Activated effector memory CD4-positive, alpha-beta T cell treated with Interleukin-2 at 50 U/mL for 16 hours (primary cell): ENCODE measurements at places on chromosomes 7 and 10.

DNA sequence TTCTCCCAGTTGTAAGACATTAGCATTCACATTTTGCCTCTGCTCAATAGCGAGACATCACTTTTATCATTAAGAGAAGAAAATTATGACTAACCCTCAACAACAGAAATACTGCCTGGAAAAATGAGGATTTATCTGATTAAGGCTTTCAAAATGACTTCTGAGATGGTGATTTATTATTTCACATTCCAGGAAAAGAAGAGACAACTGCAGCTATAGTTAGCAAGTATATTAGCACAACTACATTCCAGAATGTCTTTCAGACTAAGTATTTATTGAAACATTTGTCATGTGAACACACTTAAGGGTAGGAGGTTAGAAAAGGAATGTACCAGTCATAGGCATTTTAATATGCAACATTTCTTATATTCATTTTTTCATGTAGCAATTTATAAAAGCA is 162.0 kb downstream of the IQUB start:
- DNase-seq = no peak

DNA sequence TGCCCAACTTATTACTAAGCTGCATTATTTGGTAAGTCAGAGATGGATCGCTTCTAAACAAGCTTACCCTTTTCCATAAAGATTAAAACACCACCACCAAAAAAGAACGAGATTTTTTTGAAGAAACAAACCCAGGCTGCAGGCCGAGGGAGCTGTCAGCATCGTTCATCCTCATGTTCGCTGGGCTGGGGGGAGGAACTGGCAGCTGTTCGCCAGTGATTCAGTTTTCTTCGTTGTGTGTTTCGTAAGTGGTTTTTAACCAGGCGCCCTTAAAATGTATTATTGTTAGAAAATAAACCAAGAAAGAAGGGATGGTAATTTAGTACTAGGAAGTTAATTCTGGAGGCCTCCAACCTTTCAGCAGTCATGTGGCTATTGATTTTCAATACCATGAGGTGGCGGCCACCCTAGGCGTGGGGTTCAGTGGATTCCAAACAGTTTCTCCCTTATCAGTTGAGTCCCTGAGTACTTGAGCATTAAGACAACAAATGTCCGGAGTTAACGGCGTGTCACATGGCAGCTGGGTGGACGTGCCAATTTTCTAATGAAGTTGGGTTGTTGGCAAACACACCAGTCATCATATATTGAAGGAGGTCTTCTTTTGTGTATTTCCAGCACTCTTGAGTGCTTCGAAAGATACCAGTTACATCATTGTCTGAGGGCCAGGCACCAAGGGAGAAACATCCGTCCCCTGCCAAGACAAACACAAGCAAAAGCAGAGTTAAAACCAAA is 173.2 kb downstream of the EBF3 start:
- DNase-seq = no peak

GRCh38 chr10:110471566-110472139 is 26.1 kb upstream of the DUSP5 start:
- no peak for DNase-seq

- DNase-seq = no peak
These were observed 24.4 kb upstream of the CDC14C start for GRCh38 chr7:48899932-48900331.

- no peak for DNase-seq
These were observed 423.2 kb upstream of the PCDH15 start for GRCh38 chr10:55224007-55224781.

- DNase-seq = no peak
These were observed 26.6 kb downstream of the GNG11 start for GRCh38 chr7:93948106-93948505.

DNA sequence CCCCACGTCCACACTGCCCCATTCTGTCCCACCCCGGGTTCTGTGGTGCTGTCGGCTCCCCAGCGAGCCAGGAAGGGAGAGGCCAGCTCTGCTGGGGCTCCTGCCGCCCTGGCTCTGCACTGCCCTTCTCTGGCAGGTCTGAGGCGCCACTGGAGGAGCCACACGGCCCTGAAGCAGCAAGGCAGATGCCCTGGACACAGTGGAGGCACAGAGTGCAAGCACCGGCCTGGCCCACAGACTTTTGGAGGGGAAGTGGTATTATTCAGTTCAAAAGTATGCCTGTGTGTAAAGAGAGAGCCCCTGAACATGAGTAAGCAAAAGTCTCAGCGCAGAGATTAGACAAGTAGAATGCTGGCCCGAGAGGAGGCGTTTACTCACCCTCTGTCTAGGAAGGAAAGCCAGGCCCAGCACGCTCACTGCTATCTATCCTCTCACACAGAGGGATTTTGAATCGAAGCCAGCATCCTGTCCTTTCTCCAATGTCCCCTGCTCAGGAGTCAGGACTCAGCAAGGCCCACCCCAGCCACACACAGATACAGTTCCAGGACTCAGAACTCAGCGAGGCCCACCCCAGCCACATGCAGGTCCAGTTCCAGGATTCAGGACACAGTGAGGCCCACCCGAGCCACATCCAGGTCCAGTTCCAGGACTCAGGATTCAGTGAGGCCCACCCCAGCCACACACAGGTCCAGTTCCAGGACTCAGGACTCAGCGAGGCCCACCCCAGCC is 115.0 kb downstream of the EGFR start:
- no peak for DNase-seq

- DNase-seq = no peak
These were observed 271.8 kb downstream of the ABCA13 start for GRCh38 chr7:48443051-48443450.

- DNase-seq = no peak
These were observed 79.5 kb upstream of the PCBD1 start for GRCh38 chr10:70967591-70968587.

DNA sequence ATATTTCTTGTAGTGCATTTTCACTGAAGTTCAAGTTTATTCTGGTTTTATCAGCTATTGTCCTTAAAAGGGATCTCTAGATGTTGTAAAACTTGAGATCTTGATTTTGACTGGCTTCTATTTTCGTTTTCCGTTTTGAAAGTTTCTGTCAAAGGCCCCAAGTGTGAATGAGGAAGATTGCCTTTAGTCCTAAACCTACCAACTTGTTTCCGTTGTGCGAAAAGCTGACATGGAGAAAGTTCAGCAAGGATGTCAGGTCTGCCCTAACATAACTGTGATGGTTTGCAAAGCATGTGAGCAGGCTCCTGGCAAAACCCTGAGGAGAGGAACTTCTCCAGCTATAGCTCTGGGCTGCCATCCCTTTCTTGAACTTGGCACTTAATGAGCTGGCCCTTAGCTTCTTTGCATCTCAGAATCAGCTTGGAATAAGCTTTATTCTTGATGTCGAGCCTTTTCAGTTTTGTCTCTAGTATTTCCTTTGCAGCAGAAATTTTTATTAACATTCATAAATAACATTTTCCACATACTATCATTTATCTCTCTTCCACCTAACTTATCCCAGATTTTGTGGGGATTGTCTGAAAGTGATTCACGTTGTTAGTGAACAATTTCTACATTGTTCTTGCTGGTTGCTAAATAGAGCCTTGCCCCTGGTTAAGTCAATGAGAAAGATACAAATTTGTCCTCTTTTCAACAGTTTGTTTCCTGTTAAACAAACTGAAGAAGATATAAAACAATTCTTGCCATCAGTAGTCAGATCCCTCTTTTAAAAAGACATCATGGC is 559.4 kb downstream of the SUGCT start:
- no peak for DNase-seq

GRCh38 chr10:24556750-24557742 is 166.6 kb downstream of the ARHGAP21 start:
- no peak for DNase-seq

DNA sequence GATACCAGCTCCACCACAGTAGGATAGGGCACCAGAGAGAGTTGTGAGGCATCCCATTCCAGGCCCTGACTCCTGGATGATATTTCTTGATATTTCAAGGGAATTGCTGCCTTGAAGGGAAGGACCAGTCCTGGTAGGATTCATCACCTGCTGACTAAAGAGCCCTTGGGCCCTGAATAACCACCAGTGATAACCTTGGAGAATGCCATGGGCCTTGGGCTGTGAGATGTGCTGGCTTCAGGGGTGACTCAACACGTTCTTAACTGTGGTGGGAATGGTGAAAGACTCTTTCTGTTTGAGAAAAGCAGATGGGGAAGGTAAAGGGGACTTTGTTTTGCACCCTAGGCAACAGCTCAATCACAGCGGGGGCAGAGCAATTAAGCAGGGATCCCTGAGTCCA is 21.4 kb upstream of the ASZ1 start:
- no peak for DNase-seq

DNA sequence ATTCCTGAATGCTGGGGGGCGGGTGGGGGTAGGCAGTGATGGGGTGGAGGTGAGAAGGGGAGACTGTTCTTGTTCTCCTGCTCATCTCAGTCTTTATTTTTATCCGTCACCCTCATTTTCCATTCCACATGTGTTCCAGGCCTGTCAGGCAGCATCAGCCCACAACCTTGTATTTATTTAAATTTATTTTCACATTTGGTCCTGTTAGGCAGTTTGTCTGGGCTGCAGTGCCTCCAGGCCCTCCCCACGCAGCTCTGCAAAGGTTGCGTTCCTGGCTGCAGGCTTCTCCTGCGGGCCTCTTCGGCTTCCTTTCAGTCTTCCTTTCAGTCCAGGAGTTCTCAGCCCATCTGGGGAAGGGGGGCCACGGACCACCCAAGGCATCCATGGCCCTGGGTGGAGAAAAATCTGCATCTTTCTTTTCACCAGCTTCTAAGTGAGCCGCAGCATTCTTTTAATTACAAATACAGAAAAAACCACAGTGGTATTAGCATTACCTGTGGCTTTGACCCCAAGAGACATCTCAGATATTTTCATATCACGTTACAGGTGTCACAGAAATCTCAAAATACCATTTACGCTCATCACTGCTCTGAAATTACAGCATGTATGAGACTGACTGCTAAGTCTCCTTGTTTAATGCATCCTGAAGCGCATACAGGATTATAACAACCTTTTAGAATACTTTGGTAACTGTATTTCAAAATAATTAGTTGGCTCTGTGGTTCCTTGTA is 94.0 kb downstream of the C10orf105 start:
- DNase-seq = no peak

- DNase-seq = no peak
These were observed 599.6 kb upstream of the POT1 start for GRCh38 chr7:125529249-125529648.

GRCh38 chr10:53528974-53529373 is 756.4 kb upstream of the MBL2 start:
- DNase-seq = no peak

DNA sequence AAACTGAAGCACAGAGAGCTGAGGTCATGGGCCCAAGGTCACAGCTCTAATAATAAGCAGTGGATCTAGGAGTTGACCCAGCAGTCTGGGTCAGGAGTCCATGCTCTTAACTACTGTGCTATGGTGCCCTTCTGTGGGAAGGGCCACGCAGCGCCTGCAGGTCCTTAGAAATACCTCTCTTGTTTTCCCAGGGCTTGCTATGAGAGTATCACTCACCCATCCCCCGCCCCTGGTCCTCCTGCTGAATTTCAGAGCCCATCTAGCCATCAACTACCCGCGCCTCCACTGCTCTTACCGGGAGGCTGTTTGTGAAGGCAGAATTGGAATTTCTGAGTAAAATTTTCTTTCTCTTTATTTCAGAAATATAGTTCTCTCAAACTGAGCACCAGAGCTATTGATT is 27.3 kb upstream of the CRHR2 start:
- no peak for DNase-seq

- no peak for DNase-seq
These were observed 605.4 kb downstream of the INHBA start for GRCh38 chr7:41097501-41097900.

GRCh38 chr10:5457741-5458140 is 41.6 kb downstream of the CALML5 start:
- DNase-seq = no peak

DNA sequence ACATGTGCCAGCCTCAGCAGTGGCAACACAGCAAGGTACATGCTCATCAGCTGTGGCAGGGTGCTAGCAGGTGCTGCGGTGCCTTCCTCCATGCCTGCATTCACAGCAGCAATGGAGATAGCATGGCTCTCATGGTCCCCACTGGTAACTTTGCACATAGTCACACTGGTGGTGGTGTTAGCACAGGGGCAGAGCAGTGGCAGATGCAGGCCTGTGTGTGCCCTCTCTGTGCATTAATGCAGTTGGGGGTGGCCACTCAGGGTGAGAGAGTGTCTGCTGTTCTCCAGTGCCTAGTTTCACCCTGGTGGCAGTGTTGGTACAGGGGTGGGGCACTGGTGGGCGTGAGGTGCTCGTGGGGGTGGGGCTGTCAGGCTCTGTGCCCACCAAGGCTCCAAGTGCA is 17.7 kb upstream of the PPP1R3A start:
- DNase-seq = no peak

DNA sequence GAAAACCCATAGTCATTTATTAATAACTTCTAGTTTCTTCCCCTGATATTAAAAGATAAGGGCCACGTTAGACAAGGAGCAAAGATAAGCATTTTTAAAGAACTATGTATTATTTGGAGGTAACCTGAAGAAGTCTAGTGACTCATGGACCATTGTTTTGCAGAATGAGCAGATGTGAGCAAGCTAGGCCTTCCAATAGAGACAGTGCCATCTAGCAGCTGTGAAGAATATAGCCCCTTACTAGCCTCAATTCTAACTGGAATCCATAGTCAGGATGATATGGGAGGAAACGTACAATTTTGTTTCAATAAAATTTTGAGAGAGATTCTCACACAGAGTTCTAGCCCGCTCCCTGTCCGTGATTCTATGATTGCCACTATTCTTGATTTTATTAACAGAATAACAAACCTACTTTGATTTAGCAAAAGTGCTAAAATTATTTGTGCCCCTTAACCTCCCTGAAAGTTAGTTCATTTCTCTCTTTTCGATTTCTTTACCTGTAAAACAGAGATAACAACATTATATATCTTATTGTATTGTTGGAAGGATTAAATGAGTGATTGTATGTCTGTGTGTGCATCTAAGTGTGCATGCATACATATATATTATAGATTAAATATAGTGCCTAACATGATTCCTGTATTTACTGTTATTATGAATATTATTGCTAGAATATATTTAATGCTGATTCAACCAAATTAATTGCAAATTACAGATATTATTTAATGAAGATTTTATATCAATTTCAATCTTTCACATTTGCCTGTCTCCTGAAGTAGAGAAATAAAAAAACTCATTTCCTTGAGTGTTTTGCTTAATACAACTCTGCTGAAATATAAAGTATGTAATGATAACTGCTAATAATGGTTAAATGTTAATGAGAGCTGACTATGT is 22.7 kb downstream of the FAM237B start:
- DNase-seq = no peak
